ENCODE measurements at places on chromosomes 4 and X.

- no peak for DNase-seq
Observed at GRCh38 chr4:107243141-107243781, 207.1 kb upstream of the DKK2 start.

GRCh38 chr4:178174756-178175155, 732.5 kb upstream of the AGA start:
- no peak for DNase-seq

DNA sequence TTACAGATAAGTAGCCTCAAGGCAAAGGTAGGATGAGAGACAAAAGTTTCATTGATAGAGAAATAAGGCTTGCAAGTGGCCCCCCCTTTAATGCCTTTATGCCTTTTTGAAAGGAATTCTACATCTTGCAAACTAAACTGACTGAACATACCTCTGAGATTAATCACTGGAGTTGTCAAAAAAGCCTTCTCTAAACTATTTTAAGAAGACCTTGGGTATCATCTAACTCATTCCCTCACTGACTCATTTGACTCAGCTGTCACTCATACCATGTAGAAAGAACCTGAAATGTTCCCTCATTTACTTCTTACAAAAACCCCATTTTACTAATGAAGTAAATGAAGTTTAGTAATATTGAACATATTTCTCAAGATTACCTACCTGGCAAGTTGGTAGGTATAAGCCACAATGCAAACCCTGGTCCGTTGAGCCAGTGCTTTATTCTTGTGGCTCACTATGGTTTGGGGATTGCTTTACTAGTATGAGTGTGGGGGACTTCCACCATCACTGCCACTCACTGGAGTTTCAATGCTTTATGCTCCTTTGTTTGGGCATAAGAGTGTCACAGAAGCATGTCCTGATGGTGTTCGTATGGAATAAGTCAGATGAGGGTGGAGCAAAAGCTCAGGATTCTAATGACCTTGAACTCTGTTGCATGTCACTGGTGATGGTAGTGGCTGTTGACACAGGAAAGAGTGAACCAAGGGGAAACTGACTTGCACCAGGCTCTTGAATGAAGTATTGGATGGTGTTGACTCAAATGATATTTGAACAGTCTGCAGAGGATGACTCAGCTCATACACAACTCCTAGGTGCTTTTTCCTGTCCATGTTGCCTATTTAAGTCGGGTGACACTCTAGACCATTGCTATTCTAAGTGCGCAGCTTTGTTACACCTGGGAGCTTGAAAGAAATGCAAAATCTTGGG, 305.5 kb upstream of the EMCN start:
- DNase-seq = no peak

- peak; percentile 76 for DNase-seq
Observed at GRCh38 chrX:10119399-10119990, 37.3 kb upstream of the CLCN4 start.

GRCh38 chr4:174707051-174707676, 121.9 kb downstream of the GLRA3 start:
- DNase-seq = no peak

DNA sequence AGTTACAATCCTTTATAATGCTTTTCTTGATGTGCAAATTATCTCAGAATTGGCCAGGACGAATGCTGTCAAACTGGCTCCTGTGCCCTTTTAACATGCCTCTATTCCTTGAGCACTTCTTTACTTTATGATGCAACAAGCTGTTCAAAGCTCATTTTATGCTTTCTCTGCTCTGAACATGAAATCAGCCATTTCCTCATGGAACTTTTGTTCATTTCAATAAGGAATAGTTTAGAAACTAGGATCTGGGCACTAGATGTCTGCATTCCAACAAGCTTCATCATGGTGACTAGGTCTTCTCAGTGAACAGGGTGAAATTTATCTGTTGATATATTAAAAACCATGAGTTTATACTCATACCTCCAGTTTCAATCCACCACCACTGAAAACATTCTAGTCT, 87.3 kb upstream of the TEX13A start:
- no peak for DNase-seq

- no peak for DNase-seq
Observed at GRCh38 chr4:99506781-99507180, 4.0 kb upstream of the C4orf17 start.

GRCh38 chr4:145865274-145865941, 73.2 kb downstream of the ZNF827 start:
- DNase-seq = no peak

- no peak for DNase-seq
Observed at GRCh38 chrX:50448565-50448964, 22.1 kb downstream of the DGKK start.
